Stimulated activated CD8-positive, alpha-beta memory T cell treated with anti-CD3 and anti-CD28 coated beads, Interleukin-15, amount 100 ng/mL, for 4 hours (primary cell): ENCODE measurements at places on chromosomes 1 and 21.
A peak's percentile ranks its signal among the peaks of the same experiment; 100 is the strongest.

DNA sequence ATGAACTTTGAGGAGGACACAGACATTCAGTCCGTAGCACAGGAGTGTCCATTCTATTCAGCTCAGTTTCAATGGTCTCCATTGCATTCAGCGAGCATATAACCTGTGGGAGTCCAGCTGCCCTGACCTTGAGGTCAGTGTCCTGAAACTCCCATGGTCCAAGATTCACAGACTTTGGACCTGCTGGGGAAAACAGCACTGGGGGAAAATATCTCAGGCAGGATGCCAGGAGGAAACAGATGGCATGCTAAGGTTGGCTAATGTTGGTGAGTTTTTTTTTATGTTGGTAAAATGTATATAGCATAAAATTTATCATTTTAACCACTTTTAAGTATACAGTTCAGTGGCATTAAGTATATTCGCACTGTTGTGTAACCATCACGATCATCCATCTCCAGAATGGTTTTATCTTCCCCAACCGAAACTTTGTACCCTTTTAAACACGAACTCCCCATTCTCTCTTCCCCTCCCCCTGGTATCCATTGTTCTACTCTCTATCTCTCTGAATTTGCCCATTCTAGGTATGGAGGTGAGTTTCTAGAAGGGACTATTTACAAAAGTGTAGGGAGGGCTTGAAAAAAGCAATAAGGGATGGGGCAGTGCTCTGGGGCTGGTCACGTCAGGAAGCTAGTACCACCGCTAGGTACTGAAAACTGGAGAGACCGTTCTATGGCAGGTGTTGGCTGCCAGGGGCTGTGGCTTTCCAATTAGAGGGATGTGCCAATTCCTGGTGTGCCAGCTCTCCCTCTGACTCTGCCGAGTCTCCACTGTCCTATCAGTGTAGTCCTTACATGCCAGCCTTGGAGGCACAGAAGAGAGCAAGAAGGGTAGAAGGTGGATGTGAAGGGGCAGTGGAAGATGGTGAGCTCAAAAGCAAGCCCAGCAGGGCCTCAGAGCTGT lies 85.3 kb downstream of the FOXD2 start:
- no peak for DNase-seq

DNA sequence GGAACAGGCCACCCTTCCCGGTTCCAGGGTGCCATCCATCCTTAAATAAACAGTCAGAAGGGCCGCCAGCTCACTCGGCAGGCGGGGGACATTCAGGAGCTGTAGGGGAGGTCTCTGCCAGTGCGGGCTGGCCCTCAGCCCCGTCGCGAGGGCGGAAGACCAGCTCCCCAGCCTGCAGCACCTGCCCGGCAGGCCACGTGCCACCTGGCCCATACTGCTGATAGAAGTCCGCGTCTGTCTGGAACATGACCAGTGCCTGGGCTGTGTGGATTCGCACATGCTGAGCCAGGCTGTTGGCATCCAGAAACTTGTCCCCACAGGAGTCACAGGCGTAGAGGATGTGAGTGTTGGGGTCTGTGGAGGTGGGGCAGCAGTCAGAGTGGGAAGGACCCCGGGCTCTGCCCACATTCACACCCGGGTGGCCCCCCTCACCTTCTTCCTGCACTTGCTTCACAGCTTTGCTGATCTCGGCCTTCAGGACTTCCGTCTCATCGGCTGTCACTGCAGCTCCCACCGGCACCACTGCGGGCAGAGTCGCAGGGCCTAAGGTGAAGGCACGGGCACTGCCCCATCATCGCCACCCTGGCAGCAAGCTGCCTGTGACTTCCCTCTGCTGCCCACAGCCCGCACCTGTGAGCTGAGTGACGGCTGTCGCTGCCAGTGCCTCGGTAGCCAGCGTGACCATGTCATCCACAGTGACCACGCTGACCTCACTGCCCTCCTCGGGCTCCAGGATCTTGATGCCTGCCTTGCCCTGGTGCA lies 33.8 kb downstream of the ZBTB17 start:
- DNase-seq = no peak

GRCh38 chr21:39363607-39364555 lies 15.0 kb upstream of the HMGN1 start:
- DNase-seq = no peak

DNA sequence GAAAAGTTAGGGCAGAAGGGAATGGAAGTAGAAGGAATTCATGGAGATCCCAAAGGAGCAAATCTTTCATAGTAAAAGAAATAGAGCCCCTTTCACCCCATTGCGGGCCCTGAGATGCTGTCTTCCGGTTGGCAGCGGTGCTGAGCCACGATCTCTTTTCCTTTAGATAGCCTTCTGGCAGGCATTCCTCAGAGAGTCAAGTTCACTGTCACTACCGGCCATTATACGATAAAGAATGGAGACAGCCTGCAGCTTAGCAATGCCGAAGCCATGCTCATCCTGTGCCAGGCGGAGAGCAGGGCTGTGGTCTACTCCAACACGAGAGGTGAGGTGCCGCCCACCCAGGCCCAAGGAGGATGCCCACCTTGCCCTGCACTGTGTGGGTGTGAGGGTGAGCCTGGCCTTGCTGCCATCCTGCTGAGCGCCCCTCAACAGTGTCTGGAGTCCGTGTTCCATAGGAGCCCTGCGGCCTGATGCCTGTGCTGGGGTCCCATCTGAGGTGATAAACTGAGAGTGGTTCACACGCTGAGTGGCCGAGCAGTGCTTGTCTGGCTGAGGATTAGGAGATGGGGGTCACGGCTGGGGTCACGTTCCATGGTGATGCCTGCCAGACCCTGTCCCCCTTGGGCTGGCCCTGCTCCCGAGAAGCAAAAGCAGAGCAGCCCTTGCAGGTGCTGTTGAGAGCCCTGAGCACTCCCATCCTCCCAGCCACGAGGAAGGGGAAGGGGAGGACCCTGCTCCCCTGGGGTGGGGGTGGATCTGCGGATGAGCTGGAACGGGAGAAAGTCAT lies 20.4 kb upstream of the PWP2 start:
- no peak for DNase-seq

DNA sequence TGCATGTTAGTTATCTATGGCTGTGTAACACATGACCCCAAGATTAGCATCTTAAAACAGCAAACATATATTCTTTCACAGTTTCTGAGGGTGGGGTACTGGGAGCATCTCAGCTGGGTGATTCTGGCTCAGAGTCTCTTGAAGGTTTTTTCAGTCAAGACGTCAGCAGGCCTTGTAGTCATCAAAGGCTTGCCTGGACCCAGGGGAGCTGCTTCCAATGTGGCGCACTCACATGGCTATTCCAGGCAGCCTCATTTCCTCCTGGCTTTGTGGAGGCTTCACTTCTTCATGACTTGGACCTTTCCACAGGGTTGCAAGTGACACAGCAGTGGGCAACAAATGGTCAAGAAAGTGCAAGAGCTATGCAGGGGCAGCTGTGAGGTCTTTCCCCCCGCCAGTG lies 114.7 kb downstream of the ACTL8 start:
- no peak for DNase-seq

- DNase-seq = no peak
These were observed 3.6 kb downstream of the IER5 start for GRCh38 chr1:181092056-181092455.

GRCh38 chr1:215833941-215834729 lies 267.0 kb downstream of the KCTD3 start:
- no peak for DNase-seq

DNA sequence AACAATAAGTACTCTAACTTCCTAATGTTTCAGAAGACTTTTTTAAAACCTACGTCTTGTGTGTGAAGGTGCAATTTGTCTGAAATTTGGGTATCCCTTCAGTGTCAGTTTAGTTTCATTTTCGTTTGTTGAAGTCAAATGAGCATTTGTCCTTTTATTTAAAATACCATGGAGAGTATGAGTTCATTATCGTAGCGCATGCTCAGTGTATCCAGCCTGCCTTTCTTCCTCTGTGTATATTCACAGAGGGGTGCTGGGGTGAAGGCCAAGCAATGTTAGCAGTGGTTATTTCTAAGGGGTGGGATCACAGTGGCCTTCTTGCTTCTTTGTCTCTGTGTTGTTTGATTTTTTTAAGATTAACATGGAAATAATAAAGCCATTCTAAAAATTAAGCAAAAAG lies 43.2 kb downstream of the CNN3 start:
- no peak for DNase-seq

- DNase-seq = no peak
These were observed 11.9 kb upstream of the MRPL55 start for GRCh38 chr1:228120857-228121489.

- no peak for DNase-seq
These were observed 174.2 kb upstream of the CHODL start for GRCh38 chr21:18070392-18070791.

DNA sequence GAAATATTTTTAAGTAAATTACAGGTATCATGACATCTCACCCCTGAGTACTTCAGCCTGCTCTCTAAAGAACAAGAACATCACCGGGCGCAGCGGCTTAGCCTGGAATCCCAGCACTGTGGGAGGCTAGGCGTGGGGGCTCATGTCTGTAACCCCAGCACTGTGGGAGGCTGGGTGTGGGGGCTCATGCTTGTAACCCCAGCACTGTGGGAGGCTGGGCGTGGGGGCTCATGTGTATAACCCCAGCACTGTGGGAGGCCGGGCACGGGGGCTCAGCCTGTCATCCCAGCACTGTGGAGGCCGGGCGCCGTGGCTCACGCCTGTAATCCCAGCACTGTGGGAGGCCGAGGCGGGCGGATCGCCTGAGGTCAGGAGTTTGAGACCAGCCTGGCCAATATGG lies 7.7 kb upstream of the CDK11B start:
- DNase-seq = no peak

DNA sequence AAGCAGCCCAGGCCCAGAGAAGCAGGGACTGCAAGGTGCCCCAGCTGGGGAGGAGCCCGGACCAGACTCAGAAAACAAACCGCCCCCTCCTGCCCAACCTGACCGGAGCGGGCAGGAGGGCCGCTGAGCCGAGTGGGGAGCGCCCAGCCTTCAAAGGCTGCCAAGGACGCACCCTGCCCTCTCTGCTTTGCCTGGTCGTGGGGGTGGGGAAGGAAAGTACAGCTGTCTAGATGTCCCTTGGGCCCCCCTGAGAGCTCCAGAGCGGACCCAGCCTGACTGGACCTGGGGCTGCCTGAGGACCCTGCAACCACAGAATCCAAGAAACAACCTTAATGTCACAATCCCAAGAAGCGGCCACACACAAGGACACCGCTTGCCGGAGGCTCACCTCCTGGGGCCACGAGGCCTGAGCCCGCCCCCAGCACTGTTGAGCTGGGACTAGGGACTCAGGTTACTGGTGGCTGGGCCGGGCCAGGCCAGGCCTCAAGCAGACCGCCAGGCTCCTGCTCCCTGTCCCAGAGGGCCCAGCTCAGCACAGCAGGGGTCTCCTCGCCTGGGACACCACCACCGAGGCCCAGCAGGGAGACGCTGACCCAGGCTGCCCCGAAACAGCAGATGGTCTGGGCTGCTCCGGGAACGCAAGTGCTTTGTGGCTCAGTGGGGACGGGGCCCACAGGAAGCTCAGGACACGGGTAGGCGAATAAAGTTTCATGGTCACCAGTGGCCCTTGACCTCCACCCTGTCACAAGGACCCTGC lies 1.4 kb downstream of the DVL1 start:
- no peak for DNase-seq

DNA sequence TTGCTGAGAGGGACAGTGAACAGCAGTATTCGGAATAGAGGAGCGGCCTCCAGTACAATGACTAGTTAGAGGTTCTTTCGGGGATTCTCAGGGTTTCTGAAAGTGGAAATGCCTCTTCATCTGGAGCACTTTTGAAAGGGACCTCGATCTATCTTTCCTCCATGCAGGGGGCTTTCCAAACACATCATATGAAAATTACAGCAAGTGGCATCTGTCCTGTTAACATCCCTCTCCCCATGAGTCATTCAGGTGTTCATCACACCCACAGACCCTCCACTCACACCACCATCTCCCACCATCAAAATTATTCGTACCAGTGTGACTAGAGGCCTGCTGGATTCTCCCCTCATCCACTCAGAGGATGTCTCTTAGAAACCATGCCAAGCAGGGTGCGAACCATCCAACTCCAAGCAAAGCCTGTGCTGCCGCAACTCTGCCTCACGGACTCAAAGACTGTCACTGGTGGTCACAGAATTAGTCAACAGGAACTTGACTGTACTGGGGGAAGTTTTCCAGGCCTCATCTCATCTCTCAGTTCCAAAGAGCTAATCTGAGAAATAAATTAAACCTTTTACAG lies 211.1 kb downstream of the MRPL39 start:
- peak; percentile 10 for DNase-seq

GRCh38 chr1:10177876-10178275 lies 32.5 kb upstream of the KIF1B start:
- no peak for DNase-seq

DNA sequence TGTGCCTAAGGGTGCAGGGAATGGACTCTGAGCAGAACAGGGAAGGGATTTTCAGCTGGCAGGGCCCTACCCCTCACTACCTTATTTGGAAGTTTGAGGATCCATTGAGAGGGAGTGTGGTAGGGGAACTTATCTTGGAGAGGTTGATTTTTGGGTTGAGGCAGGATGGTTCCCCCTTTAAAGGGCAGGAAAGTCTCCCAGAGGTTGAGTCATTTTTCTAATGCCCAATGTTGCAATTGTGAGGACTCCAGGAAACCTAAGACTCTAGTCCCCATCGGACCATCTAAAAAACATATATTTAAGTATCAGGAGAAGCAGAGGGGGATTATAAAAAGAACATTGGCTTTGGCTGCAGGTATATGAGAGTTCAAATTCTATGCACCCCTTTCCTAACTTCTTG lies 47.3 kb downstream of the SAMD13 start:
- DNase-seq = no peak

DNA sequence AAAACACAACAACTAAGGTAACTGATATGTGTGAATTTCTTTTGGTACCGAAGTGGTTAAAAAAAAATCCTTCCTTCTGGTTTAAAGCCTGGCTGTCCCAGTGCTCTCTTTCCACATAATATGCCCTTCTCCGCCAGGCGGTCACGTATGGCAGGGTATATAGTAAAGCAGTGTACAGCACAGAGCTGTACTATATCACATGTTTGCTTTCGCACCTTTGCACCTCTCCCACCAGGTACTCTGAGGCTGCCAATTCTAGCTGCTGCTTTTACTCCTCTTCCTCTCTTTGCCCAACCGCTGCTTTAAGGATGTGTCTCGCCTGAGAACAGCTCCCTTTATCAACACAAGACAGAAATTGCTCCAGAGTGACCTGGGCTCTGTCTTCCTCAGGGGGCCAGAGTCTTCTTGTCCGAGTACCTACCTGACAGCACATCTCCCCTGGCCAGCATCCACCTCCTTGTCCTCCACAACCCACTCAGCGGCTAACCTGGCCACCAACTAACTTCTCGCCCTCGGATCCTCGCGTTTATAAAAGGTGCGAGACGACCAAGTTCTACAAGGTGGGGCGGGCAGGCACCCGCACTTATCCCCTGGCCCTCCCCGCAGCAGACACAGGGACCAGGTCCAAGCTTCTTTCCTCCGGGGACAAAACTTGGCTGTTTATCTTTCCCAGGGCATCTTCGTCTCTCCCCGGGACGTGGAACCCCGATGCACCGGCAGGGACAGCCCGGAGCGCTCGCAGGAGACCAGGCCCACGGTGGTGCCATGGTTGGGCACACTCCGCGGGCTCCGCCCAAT lies 1.6 kb downstream of the COLGALT2 start:
- no peak for DNase-seq
